ENCODE measurements at places on chromosomes 16 and 17.

GRCh38 chr17:83129676-83130075 is 50.3 kb downstream of the METRNL start:
- no peak for DNase-seq

GRCh38 chr16:57000271-57001025 is 11.1 kb downstream of the NLRC5 start:
- DNase-seq, result peak; percentile 58

GRCh38 chr17:74354123-74354522 is 7.5 kb downstream of the BTBD17 start:
- peak; percentile 63 for DNase-seq

GRCh38 chr17:46853896-46854444 is 2.6 kb downstream of the WNT9B start:
- no peak for DNase-seq

GRCh38 chr16:50671644-50672260 is 9.4 kb downstream of the SNX20 start:
- DNase-seq, result peak; percentile 54

- no peak for DNase-seq
These were observed 80.8 kb downstream of the SOCS1 start for GRCh38 chr16:11175106-11175786.

DNA sequence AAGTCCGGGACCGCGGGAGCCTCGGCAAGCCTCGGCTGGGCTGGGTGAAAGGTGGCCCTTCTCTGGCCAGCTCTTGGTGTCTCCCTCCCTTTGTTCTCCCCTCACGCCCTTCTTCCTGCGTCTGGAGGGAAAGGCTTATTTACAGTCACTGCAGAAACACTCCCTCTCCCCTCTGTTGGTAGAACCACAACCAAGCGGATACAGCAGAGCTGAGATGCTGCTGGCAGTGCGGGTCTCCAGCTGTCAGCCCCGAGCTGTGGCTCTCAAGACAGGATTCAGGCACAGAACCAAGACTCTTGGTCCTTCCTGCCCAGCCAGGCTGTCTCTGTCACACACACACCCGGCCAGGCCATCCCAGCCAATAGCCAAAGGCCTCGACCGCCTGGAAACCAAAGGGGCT is 133.3 kb downstream of the ENGASE start:
- DNase-seq, result no peak

GRCh38 chr17:14904386-14904785 is 360.7 kb downstream of the PMP22 start:
- no peak for DNase-seq

- no peak for DNase-seq
These were observed 5.1 kb downstream of the KSR1 start for GRCh38 chr17:27461192-27461859.

- DNase-seq, result no peak
These were observed 21.8 kb upstream of the GAN start for GRCh38 chr16:81292936-81293335.

DNA sequence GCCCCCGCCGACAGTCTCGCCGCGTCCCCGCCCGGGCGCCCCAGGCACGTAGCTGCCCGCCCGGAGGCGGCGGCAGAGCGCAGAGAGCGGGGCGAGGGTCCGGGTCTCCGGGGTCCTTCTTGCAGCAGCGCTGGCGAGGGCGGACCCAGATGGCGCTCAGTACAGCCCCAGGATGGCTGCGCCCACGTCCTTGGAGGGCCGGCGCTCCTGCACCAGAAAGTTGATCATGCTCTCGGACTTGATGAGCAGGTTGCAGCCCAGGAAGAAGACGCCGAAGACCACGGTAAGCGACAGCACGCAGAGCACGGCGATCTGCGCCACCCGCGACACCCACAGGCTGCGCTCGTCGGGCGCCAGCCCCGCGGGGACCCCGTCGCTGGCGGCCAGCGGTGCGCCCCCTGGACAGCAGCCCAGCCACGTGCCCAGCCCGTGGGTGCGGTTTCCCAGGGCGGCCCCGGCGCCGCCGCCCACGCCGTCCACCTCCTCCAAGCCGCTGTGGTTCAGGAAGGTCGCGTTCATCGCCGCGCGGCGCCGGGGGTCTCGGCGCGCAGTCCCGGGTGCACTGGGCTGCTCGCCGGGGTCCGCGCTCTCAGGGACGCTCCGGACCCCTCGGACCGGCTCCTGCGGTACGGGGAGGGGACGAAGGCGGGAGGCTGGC is 435 bp downstream of the RPRML start:
- no peak for DNase-seq

DNA sequence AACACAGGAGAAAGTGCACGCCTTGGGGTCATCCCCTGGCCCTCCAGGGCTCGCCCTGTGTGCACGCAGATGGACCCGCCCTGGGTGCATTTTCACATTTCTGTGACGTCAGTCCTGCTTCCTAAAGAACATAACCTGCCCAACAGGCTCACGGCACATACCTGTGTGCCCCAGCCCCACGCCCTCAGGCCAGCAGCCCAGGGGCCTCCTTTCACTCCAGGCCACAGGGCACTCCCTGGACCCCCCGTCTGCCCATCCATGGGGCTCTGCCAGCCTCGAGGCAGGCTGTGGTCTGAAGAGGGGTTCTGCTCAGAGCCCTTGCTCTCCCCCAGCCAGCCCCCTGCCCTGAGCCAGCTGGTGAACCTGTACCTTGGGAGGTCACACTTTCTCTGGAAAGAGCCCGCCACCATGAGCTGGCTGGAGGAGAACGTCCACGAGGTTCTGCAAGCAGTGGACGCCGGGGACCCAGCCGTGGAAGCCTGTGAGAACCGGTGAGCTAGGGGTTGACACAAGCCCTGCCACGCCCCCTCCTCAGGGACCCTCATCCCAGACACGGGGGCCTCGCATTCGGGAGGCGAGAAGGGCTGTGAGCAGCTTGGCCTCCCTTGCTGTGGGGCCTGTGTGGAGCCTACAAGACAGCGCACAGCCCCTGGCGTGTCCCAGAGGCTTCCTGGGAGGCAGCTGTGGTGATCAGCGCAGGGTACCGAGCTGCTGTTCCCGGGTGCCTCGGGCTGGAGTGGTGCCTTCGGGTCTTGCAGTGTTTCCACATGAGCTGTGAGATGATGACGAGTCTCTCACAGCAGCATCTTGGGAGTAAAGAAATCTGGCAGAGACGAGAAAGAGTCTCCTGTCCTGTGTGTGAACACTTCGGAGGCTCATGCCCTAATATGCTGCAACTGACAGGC is 13.8 kb upstream of the MC1R start:
- no peak for DNase-seq

GRCh38 chr16:85084841-85085510 is 27.3 kb downstream of the CIBAR2 start:
- DNase-seq, result no peak

- no peak for DNase-seq
These were observed 381 bp downstream of the CTNS start for GRCh38 chr17:3636908-3637373.

- DNase-seq, result no peak
These were observed 2.7 kb downstream of the N4BP1 start for GRCh38 chr16:48607056-48607825.

DNA sequence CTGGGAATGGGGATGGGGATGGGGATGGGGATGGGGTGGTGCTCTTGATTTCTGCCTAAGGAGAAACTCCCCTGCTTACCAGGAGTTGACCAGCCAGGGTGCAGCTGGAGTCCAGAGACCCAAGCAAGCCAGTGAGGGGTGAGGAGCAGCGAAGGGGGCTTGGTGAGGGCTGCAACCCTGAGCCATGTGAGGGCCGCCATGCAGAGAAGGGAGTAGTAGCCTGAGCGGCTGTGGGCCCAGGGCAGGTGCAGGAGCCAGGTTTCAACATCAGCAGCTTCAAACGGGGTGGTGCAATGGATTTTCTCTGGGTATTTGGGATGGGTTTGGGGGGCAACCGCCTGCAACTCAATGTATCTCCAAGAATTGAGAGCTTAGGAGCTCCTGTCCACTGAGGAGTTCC is 35.2 kb downstream of the COX4I1 start:
- no peak for DNase-seq

All from stimulated activated CD4-positive, alpha-beta T cell treated with anti-CD3 and anti-CD28 coated beads, Interleukin-12 subunit alpha, Interleukin-12 subunit beta, amount 100 ng/mL, for 48 hours (primary cell).